Astrocyte (in vitro differentiated cells and primary cell): ENCODE measurements at places on chromosomes 11 and 22.
A peak's percentile ranks its signal among the peaks of the same experiment; 100 is the strongest.

DNA sequence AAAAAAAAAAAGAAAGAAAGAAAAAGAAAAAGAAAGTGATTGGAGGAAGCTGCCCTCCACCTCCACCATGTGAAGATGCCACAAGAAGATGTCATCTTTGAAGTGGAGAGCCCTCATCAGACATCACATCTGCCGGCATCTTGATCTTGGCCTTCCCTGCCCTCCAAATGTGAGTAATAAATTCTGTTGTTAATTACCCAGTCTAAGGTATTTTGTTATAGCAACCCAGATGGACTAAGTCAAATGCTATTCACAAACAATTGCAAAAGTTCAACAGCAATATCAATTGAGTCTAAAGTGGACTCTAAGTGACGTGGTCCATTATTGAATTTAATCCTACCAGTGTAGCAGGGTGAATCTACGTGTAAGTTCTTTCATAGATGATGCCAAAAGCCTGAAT lies 55.9 kb upstream of the NUP160 start:
- DNase-seq = no peak

- no peak for DNase-seq
Observed at GRCh38 chr11:99814021-99814420, 793.3 kb downstream of the CNTN5 start.

DNA sequence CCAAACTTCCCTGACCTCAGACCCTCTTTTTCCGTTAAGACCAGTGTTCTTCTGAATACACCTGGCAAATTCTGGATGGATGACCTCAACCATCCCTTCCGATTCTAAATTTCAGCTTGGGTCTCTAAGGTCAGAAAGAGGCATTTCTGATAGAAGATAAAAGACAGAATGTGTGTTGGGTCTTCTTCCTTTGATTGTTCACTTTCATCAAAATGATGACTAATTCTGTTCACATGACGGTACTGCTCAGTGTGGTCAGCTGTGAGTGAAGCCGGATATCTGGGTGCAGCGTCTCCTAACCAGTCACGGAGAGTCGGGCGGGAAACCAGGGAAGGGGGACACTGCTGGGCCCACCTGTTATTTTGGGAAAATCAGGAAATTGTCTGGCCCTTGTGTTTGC lies 151.6 kb upstream of the NAV2 start:
- peak; percentile 22 for DNase-seq

GRCh38 chr22:45774001-45774670 lies 102.5 kb downstream of the ATXN10 start:
- no peak for DNase-seq

- DNase-seq = peak; percentile 54
Observed at GRCh38 chr22:40176921-40177737, 596 bp upstream of the TNRC6B start.

DNA sequence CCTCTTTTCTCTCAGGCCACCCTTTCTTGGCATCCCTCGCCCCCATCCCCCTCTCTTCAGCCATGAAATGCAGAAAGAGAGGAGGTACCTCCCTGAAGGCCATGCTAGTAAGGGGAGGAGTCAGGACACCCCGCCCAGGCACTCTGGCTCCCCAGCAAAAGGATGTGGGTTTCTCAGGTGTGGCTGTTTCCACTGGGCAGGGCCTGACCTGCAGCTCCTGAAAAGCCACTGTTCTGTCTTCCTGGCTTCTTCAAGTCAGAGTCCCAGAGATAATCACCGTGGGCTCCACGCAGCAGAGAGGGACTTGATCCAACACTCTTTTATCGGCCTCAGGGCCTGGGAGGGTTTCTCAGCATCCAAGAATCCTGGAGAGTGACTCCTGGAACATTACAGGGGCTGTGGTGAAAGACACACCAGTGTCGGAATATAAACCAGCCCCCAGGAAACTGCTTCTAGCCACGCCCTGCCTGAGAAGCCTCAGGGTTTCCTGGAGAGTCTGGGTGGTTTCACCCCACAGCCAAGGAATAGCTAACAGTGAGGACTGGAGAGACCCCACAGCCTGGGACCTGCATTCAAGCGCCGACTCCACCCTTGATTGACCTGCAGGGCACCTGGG lies 45.7 kb upstream of the TSPAN18 start:
- DNase-seq = peak; percentile 31

GRCh38 chr11:111093061-111093460 lies 152.5 kb upstream of the POU2AF2 start:
- DNase-seq = no peak

- peak; percentile 59 for DNase-seq
Observed at GRCh38 chr11:83566950-83567349, 280.8 kb upstream of the CCDC90B start.

- no peak for DNase-seq
Observed at GRCh38 chr22:30947173-30947815, 21.3 kb downstream of the MORC2 start.

DNA sequence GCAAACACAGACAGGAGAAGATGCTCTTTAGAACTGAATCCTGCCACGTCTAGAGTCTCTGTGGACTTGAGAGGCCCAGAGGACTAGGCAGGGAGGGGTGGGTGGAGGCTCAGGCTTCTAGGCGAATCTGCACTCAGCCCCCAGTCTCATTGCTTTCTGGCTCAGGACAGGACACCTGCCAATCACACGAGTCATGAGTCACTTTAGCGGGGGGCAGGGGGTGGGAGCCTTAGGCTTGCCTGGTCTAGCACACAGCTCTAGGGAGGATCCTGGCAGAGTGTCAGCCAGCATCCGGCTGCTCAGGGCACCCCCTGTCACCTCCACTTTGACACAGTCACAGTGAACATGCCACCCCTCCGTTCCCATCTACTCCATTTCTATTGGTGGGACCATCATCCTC lies 167.7 kb downstream of the CEP164 start:
- DNase-seq = no peak

GRCh38 chr11:132030896-132031295 lies 660.5 kb downstream of the NTM start:
- DNase-seq = peak; percentile 57

DNA sequence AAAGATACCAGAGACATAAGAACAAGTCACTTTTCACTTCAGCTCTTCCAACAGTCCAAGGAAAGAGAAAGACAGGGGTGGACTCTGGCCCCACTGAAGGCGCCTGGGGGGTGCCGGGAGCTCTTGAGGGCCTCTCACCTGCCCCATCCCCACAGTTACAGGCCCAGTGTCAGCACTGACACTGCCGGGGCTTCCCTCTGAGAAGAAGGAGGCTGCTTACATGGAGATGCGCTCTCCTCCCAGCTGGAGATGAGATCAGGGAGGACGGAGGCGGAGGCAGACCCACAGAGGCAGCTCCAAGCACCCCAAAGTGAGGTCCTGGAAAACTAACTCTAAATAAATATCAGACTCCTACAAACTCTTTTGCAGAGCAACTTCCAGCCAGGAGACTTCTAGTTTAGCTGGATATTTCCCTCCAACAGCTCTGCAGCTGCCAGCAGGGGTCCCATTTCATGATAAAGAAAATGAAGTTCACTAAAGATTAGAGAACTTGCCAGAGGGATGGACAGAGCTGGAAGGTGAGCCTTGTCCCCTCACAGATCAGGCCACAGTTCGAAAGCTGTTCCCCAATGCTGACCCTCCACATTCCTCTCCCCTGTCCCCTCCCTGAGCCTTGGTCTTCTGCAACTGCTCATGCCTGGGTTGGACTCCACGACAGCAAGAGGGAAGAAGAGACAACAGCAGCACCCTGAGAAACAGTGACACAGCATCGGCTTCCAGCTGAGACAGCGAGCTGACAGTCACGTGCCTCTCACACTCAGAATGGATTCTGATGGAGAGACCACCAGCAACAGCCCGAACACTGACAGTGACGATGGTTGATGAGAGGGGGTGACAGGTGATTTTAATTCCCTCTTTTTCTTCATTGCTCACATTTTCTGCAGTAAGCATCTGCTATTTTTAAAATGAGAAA lies 5.8 kb downstream of the CARS1 start:
- no peak for DNase-seq

DNA sequence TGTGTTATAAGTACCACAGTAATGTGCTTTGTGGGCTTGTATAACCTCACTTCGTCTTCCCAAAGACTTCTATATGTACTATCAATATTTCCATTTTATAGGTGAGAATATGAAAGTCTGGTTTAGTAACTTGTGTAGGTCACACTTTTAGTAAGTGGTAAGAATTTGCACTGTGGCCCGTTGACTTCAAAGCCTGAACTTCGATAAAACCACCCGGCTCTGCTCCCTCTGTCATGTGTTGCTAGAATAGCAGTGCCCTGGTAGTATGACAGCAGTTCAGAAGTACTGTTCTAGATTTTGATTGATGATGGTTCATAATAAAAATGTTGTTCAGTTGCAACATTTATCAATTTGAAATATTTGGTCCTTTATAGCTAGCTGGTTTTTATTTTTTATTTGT lies 110.2 kb upstream of the SORL1-AS1 start:
- DNase-seq = no peak

- DNase-seq = no peak
Observed at GRCh38 chr11:126585388-126585773, 229.9 kb downstream of the ST3GAL4 start.

DNA sequence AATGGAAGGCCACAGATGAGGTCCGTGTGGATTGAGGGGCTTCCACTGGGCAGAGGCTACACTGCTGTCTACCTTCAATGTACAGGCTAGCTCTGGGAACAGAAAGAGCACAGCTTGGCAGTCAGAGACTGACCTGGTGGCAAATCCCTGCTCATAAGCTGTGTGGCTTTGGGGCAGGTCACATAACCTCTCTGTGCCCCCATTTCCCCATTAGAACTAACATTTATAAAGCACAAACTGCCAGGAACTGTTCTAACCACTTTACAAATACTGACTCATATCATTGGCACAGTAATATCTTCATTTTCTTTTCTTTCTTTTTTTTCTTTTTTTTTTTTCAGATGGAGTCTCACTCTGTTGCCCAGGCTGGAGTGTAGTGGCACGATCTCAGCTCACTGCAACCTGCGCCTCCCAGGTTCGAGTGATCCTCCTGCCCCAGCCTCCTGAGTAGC lies 3.1 kb downstream of the FOSL1 start:
- DNase-seq = no peak

DNA sequence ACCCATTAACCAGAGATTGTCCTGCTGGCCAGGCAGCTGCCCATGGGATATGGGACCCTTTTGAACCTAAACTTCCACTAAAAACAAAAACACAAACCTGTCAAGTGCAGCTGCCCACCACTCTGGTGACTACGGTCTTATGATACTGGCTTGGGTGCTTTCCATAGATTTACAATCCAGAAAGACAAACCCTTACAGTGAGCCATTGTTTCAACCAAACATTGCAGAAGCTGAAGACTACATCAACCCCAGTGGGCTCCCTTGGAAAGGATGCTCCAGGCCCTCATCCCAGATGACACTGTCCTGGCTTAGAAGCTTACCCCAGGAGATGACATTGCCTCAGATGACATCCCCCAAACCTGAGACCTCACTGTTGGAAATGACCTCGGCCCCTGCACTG lies 56.9 kb upstream of the WNT11 start:
- DNase-seq = no peak

- DNase-seq = no peak
Observed at GRCh38 chr11:36974771-36975170, 376.7 kb upstream of the RAG2 start.

GRCh38 chr22:41474872-41475451 lies 6.0 kb downstream of the ACO2 start:
- no peak for DNase-seq

- DNase-seq = peak; percentile 89
Observed at GRCh38 chr11:79413268-79413667, 27.6 kb downstream of the TENM4 start.

GRCh38 chr11:64095949-64096348 lies 60.2 kb downstream of the FLRT1 start:
- no peak for DNase-seq

DNA sequence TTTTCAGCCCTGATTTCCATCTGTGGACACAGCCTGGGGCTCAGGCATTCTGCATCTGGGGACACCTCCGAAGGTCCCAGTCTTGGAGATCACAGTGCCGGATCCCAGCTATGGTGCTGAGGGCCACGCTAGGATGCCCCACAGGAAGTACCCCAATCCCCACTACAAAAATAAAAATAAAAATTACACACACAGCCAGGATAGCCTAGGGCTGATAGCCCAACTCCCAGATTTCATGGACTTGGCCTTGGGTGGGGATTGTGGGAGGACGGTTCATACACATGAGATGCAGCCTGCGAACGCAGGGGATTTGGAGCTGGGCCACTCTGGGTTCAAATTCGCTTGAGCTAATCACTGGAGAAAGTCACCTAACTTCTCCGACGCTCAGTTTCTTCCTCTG lies 237.7 kb downstream of the BUD13 start:
- no peak for DNase-seq

GRCh38 chr11:99366546-99366945 lies 345.8 kb downstream of the CNTN5 start:
- DNase-seq = no peak

DNA sequence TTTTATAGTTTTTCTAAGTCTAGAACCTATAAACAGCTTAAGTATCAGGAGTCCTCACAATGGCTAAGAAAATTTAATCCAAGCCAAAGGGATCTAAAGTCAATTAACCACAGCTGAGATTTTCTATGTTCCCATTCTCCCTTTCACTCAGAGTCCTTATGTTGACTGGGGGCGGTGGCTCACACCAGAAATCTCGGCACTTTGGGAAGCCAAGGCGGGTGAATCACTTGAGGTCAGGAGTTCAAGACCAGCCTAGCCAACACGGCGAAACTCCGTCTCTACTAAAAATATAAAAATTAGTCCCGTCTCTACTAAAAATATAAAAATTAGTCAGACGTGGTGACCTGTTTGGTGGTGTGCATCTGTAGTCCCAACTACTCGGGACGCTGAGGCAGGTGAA lies 6.9 kb downstream of the RDX start:
- DNase-seq = peak; percentile 36

DNA sequence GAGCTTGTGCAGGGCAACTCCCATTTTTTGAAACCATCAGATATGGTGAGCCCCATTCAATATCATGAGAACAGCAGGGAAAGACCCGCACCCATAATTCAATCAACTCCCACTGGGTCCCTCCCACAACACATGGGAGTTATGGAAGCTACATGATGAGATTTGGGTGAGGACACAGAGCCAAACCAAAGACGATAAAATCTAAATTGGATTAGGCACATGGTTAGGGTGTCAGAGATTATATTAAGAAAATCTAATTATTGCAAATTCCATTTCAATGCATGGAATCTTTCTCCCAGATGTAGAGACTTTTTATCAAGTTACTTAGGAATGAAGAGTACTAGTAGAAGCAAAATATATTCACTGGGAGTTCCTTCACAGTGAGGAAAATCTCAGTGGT lies 324.9 kb downstream of the JRKL start:
- no peak for DNase-seq

GRCh38 chr11:76665172-76665571 lies 5.4 kb downstream of the LRRC32 start:
- no peak for DNase-seq
